IMR-90 (cell line): ENCODE measurements at places on chromosomes 6 and 20. TPM values are rescaled to one million over a fixed set of nuclear protein-coding genes. Genes with fewer than 3 reads are reported as not detected.

MTO1 gene
- total RNA-seq = 34.7 and 39.8 TPM in 2 replicates

DNA sequence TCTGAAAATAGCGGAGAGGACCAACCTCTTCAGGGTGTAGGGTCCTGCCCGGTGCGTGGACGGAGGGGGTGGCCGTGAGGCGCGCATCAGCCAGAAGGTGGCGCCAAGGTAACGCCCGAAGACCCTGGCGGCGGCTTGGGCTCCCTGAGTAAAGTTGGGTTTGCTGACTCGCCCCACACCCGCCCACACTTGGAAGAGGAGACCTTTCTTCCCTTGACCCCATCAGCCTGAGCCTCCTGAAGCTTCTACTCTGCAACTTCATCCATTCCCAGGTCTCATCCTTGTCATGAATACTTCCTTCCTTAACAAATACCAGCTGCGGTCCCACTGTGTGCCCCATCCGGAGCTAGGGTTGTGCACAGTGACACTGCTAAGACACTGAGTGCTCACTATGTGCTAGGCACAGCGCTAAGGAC lies 14.6 kb downstream of the CD40 start:
- H3K27ac ChIP-seq = no peak overlapping the region
- no peak overlapping the region for H3K4me3 ChIP-seq
- H3K4me1 ChIP-seq = no peaks in the 10 kb centered on the region
- H3K36me3 ChIP-seq = no peaks in the 10 kb centered on the region
- DNase-seq = peak; percentile 43

- H3K36me3 ChIP-seq = no peaks in the 10 kb centered on the region
- no peaks in the 10 kb centered on the region for H3K4me1 ChIP-seq
- H3K27ac ChIP-seq = no peak overlapping the region
- H3K4me3 ChIP-seq = no peak overlapping the region
- H3K27me3 ChIP-seq = no peaks in the 10 kb centered on the region
These were observed 153.7 kb downstream of the HACE1 start for GRCh38 chr6:104705916-104706442.

- H3K27me3 ChIP-seq = no peaks in the 10 kb centered on the region
- DNase-seq = no peak
- H3K36me3 ChIP-seq = no peaks in the 10 kb centered on the region
- no peak overlapping the region for H3K4me3 ChIP-seq
- H3K4me1 ChIP-seq = peaks cover 23% of the 10 kb centered on the region
These were observed 4.2 kb downstream of the ADTRP start for GRCh38 chr6:11774426-11774825.

C4B gene
- total RNA-seq = 0.54 and 0.56 TPM in 2 replicates

TPBG gene
- total RNA-seq = 19.7 and 20.0 TPM in 2 replicates

GRCh38 chr20:271069-271468 lies 13.5 kb downstream of the DEFB132 start:
- no peak overlapping the region for H3K4me3 ChIP-seq
- H3K27ac ChIP-seq = no peak overlapping the region
- no peaks in the 10 kb centered on the region for H3K27me3 ChIP-seq
- DNase-seq = no peak

GRCh38 chr20:6812530-6812929 lies 45.0 kb downstream of the BMP2 start:
- no peak overlapping the region for H3K4me3 ChIP-seq
- no peak overlapping the region for H3K27ac ChIP-seq
- H3K4me1 ChIP-seq = no peaks in the 10 kb centered on the region
- DNase-seq = no peak
- H3K36me3 ChIP-seq = no peaks in the 10 kb centered on the region

ZNF165 gene
- 0.28 and 0.36 TPM in 2 replicates for total RNA-seq

DNA sequence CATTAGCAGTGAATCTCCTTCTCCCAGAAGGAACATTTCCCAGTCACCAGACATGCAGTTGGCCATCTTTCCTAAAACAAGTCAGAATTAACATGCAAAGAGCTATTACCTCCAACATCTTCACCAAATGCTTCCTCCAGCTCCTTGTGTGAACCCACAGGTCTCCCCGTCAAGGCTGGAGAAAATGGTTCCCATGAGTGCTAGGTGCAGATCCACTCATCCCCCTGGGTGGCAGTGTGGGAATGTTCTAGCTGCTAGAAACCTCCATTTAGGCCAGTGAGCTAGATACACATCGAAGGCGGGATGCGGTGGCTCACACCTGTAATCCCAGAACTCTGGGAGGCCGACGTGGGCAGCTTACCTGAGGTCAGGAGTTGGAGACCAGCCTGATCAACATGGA lies 603.9 kb upstream of the SLC35B3 start:
- DNase-seq = no peak
- no peak overlapping the region for H3K4me3 ChIP-seq
- no peaks in the 10 kb centered on the region for H3K4me1 ChIP-seq
- H3K27me3 ChIP-seq = no peaks in the 10 kb centered on the region
- no peaks in the 10 kb centered on the region for H3K36me3 ChIP-seq

GRCh38 chr6:132693478-132693877 lies 20.4 kb downstream of the VNN1 start:
- no peak overlapping the region for H3K4me3 ChIP-seq
- H3K27me3 ChIP-seq = peaks cover 2% of the 10 kb centered on the region; the same call in 1 of the 2 replicates
- H3K36me3 ChIP-seq = no peaks in the 10 kb centered on the region
- DNase-seq = peak; percentile 16
- H3K27ac ChIP-seq = no peak overlapping the region

MUC21 gene
- not detected in 2 replicates for total RNA-seq
